Stimulated activated CD8-positive, alpha-beta memory T cell treated with anti-CD3 and anti-CD28 coated beads, Interleukin-7, amount 100 ng/mL, for 24 hours (primary cell): ENCODE measurements at places on chromosomes 11 and 22.
A peak's percentile ranks its signal among the peaks of the same experiment; 100 is the strongest.

DNA sequence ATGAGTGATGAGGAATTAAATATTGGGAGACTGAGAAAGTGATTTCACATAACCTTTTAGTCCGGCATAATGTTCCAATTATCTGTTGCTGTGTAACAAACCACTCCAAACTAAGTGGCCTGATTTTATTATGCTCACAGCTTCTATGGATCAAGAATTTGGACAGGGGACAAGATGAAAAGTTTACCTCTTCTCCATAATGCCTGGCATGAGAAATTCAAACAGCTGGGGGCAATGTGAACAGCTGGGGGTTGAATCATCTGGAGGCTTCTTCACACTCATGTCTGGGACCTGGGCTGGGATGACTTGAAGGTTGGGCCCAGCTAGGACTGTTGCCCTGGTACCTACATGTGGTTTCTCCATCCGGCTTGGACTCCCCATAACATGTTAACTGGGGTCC, 99.4 kb upstream of the DRD2 start:
- no peak for DNase-seq

DNA sequence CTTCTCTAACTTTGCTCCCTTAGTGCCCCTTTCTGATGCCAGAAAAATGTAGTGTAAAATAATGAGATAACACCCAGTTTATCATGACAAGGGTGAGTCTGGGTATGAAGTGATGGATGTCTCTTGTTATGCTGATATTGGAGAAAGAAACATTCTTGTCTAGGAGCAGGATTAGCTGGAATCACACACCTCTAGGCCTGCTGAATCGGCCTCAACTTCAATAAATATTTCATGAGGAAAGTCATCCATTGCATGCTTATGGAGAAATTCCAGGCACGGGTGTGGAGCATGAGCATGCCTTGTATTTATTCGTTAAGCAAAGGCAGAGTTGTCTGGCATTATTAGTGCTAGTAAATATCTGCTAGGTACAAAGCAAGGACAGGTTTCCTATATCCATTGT, 113.4 kb downstream of the NELL1 start:
- DNase-seq: no peak

- no peak for DNase-seq
These were observed 65.1 kb downstream of the USP35 start for GRCh38 chr11:78253797-78254196.

GRCh38 chr11:73410627-73411026, 34.4 kb downstream of the RELT start:
- DNase-seq: no peak

DNA sequence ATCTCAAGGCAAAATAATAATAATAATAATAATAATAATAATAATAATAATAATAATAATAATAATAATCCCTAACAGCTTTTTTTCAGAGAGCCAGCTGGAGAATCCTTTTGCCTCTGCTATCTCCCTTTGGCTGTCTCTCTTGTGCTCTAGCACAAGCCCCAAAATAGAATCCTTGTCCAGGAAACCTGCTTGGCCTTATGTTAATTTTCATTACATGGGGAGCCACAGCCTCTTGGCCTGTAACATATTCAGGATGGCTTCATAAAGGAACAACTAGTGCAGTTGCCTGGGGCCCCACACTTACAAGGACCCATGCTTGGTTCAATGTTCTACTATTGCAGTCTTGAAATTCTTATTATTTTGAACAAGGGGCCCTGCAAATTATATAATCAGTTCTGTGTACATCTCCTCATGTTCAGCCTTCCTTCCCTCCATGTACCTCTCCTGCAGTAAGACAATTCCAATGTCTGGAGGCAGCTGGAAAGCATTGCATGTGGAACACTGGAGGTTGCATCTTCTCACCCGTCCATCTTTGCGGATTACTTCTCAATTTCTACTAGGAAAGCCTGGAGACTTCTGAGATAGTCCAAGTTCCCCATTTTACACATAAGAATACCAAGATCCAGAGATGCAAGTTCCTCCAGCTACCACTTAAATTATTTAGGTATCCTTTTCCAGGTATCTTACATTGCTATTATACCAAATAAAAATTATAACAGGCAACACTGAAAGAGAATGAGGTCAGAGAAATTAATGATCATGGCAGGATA, 37.8 kb upstream of the SORL1 start:
- no peak for DNase-seq

GRCh38 chr11:28139841-28140415, 31.7 kb downstream of the METTL15 start:
- DNase-seq: no peak

- DNase-seq: no peak
These were observed 787 bp upstream of the RDX start for GRCh38 chr11:110297076-110297725.

GRCh38 chr11:83037877-83038276, 33.8 kb downstream of the RAB30 start:
- DNase-seq: no peak

- no peak for DNase-seq
These were observed 49.7 kb upstream of the BIRC3 start for GRCh38 chr11:102267609-102268008.

- DNase-seq: no peak
These were observed 42.2 kb upstream of the FBLN1 start for GRCh38 chr22:45460288-45461109.

DNA sequence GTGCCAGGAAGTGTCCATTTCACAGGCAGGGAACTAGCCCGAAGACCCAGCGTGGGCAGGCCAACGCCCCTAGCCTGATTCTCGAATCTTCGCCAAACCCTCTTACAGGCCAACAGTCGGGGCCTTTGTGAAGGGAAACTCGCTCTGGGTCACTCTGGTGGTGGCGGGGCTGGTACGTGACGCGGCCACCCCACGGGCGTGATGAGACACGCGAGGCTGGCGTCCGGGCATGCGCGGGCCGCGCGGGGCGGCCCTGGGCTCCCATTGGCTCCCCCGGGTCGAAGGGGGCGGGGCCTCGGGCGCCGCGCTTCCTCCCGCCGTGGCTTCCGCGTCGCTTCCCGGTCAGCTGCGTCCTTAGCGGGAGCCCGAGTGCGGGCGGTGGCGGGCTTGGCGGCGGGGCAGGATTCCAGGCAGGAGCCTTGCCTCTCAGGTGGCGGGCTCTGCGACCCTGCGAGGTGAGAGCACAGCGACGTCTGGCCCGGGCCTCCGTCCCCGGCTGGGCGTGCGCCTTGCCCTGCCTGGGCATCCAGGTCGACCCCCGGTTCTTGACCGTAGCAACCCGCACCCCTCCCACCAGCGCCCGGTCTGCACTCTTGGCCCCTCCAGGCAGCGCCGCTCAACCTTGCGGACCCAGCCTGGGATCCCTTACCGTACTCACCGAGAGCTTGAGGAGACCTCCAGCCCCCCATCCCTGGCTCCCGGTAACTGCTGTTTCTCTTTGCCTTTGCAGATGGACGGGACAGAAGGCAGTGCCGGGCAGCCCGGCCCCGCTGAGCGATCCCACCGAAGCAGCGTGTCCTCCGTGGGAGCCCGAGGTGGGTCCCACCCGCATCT, at the start of gene FRMD8:
Gene FRMD8 (plus strand): TSS at position 331 of the 834 bp plus-strand sequence. CDS start 400 bp downstream, at position 731.
- peak; percentile 62 for DNase-seq

GRCh38 chr22:17890892-17891291, 116.6 kb upstream of the BID start:
- no peak for DNase-seq

- DNase-seq: no peak
These were observed 148.2 kb upstream of the SNX19 start for GRCh38 chr11:131064373-131064991.

DNA sequence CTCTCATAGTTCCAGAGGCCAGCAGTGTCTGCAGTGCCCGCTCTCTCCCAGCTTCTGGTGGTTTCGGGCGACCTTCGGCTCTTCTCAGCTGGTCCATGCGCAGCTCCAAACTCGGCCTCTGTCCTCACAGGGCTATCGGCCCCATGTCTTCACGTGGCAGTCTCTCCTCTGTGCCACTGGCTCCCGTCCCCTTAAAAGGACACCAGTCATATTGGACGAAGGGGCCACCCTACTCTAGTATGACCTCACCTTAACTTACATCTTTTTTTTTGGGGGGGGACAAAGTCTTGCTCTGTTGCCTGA, 13.8 kb downstream of the LTO1 start:
- DNase-seq: no peak

DNA sequence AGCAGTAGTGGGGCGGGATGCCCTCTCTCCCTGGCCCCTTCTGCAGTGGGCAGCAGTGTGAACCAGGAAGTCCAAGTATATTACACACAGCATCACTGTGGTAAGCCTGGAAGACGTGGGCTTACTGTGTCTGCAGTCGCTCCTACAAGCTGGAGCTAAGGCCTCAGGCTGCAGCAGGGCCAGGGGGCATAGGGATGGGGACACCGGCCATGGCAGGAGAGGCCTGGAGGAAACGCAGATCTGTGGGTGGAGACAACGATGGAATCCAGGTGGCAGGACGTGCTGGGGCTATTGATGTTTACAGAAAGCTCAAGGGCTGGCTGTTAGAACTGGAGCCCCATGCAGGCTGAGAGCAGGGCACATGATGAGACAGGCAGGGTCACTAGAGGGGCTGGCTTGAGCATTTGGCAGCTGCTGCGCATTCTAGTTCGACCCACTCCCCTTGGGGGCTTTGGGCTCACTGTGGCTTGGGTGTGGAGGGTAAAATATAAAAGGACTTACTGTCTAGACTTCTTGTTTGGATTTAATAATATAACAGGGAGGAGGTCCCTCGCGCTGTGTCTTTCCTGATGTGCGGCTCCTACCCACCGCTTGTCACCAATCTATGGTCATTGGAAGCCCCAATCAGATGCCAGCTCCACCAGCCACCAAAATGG, 539.5 kb downstream of the TBC1D22A start:
- DNase-seq: no peak

GRCh38 chr22:43217285-43218030, 30.5 kb upstream of the TTLL12 start:
- DNase-seq: no peak

- DNase-seq: no peak
These were observed 840.1 kb downstream of the JRKL start for GRCh38 chr11:97229936-97230335.

GRCh38 chr11:80167766-80168165, 726.9 kb upstream of the TENM4 start:
- DNase-seq: no peak

DNA sequence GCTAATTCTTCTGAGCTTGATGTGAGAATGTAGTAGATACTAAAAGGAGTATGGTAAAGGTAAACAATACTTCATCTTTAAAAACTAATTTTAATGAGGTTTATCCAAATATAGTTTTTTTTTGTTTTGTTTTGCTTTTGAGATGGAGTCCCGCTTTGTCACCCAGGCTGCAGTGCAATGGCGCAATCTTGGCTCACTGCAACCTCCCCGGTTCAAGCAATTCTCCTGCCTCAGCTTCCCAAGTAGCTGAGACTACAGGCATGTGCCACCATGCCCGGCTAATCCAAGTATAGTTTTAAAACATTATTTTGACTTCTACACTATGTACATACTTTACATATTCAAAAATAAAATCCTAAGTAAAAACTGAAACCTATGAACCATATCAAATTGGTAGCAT, 4.1 kb downstream of the ZBTB44 start:
- DNase-seq: no peak

DNA sequence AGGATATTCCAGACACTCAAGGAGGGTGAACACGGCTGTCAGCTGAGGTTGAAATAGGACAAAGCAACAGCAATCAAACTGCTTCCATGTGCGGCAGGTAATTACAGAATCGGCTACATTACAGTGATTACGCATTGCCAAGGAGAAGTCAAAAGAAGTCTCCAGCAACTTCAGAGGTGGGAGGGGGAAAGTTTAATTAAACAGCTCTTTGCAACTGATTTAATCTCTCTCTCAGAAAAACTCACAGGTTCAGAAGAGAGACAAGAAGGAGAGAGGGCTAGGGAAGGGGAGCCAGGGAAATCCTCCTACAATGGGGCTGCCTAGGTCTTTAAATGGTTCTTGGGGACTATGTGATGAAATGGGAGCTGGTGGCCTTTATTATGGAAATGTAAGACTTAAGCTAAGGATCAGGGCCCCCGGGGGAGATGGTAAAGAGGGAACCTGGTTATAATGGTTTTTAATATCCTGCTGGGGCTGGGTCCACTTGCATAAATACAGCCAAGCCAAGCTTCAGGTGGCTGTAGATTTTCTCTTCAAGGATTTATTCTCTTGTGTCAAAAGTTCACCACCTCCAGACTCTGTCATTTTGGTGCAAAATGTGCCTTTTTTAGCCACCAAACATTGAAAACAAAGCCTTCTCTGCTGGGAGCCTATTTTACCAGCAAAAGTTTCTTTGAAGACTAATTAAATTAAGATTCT, 354.7 kb upstream of the NARS2 start:
- no peak for DNase-seq

DNA sequence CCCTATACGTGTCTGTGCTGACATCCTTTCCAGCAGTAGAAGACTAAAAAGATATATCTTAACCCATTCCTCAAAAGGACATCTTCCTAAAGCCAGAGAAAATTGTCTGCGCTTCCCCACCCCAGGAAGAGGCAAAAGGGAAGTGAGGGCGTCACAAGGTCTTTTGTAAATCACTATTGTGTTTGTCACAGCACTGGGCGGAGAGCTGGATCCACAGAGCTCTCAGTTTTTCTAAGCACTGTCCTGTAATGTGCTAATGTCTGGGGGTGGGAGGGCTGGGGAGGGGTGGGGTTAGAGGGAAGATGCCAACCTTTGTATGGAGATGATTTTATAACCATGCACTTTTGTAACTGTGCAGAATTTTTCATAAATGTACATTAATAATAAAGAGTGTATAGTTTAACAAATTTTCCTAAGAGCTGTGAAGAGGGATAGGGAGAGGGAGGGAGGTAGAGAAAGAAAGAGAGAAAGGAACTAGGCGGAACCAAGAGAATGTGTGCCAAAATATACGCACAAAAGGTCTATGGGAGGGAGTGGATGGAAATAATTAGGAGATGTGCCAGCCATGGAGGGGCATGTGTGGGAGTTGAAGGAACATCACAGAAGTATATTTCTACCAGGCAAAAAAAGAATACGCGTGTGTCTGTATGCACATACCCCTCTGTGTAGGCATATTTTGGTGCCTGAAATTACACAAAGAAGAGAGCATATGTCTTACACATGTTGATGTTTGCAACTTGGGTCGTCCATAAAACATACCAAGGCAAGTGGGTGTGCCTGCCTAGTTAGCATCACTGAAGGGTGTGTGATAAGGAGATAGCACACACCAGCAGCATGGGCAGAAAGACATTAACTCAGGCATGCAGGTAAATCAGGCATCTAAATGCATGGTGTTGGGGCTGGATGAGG, 9.8 kb downstream of the LRRC55 start:
- DNase-seq: no peak

- DNase-seq: no peak
These were observed 699.0 kb downstream of the ETS1 start for GRCh38 chr11:127888386-127888785.

GRCh38 chr11:15667127-15667725, 552.5 kb downstream of the INSC start:
- no peak for DNase-seq

GRCh38 chr22:48902983-48903650, 924.6 kb downstream of the BRD1 start:
- DNase-seq: no peak

GRCh38 chr11:11003226-11003625, 145.4 kb upstream of the ZBED5 start:
- DNase-seq: no peak

DNA sequence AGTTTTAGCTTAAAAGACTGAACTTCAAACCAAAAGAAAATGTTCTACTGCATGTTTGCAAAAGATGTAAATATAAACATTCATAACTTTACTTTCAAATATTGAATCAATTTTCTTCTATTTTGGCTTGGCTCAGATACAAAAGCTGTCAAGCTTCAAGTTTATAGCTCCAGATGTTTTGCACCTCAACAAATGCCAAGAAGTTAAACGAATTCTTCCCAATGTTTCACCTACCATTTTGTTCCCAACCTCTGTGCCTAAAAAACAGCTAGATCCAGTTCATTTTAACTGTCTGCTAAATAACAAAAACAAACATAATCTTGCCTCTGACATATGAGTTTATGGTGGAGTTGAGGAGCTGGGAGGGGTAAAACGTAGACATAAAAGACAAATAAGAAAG, 76.5 kb downstream of the RAB30 start:
- no peak for DNase-seq
